ENCODE measurements at places on chromosomes 6 and 20.

DNA sequence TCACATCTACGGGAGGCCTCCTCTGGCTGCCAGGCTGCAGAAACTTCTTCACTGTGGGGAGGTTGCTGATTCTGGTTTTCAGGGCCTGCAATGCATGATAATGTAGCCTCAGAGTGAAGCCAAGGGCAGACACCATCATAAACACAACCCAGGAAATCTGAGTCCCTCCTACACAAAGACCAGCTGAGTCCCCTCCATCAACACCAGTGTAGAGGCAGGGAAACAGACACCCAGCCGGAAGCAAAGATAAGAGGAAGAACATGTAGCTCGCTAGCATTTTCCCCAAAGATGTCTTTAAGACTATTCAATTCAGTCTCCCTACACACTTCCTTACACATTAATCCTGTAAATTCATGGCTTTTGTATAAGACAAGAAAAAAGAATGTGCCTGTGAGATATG lies 23.6 kb downstream of the GSTA2 start:
- no peak for DNase-seq

- no peak for DNase-seq
Measured at GRCh38 chr6:156406688-156407087, 370.5 kb upstream of the ARID1B start.

- peak; percentile 10 for DNase-seq
Measured at GRCh38 chr6:170383466-170384035, 77.0 kb downstream of the FAM120B start.

DNA sequence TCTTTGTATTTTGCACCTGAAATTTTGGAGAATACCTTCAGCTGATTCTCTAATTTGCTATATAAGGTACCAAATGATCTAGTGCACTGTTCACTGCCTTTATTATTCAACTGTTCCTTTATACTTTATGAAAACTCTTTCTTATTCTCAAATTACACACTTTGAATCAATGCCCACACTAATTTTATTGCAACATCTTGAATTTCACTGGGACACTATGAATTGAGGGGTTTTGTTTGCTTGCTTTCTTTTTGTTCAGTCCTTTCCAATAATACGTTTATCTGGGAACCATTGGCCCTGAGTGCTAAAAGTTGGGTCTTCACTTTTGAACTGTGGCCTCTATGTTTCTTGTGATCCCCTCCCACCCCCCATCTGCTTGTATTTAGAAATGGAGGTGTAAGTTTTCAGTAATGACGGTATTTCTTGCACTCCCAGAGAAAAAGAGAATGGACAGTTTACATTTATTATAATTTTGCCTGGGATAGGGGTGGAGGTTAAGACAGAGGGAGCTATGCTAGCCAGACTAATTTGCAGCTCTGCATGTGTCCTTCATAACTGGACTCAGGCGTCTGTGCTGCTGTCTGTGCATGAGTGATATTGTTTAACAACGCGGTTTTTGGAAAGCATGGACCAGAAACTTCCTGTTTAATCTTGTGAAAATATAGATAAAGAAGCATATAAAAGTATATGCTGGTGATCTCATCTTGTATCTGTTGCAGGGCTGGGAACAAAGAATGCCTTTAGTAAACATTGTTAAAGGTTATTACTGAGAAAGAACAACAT lies 98.1 kb downstream of the DNAH8 start:
- DNase-seq: no peak

- DNase-seq: no peak
Measured at GRCh38 chr6:99416892-99417767, 8.0 kb downstream of the PNISR start.

DNA sequence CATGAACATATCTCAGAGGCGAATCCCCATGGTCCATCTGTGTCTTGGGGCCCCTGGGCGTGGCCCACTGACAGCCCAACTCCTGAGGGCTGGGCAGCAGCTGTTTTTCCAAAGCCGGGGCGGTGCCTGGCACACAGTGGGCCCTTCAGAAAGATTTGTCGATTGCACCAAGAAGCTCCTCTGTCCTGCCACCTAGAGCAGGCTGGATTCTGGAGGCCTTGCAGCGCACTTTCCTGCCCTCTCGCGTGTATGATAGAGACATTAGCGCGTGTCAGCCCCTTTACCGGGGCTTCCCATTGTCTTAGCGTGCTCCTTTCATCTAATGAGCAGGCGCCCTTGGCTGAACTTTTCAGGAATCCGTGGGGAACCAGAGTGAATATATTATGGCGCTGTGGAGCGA lies 45.4 kb downstream of the CDH4 start:
- no peak for DNase-seq

- no peak for DNase-seq
Measured at GRCh38 chr6:36463676-36464075, 20.9 kb downstream of the KCTD20 start.

DNA sequence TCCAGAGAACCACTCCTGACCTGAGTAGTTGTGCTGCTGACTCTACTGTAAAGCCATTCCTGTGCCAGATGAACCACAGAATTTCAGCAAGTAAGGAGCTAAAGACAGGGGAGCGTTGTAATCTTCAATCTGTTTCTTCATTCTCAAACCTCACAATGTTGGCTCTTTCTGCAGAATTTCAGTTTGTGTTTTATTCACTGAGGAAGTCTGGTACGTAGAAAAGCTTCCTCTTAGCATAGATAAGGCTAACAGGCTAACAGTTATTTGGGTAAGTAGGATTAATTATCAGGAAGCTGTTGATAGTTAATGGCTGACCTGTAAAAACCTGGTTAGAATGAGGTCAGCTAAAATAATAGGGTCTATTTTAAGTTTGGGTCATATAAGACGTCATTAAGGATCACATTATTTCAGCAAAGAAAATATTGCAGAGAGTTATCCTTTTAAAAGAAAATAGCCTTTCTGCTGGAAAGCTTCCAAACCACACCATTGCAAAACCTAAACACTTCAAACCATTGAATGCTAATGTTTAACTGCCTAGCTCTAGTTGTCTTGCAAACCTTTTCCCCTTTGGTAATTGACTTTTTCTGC lies 14.1 kb upstream of the TENT5A start:
- no peak for DNase-seq

- DNase-seq: no peak
Measured at GRCh38 chr6:149967591-149967990, 3.8 kb downstream of the ULBP1 start.

- DNase-seq: no peak
Measured at GRCh38 chr20:665276-665675, 10.3 kb downstream of the SCRT2 start.

DNA sequence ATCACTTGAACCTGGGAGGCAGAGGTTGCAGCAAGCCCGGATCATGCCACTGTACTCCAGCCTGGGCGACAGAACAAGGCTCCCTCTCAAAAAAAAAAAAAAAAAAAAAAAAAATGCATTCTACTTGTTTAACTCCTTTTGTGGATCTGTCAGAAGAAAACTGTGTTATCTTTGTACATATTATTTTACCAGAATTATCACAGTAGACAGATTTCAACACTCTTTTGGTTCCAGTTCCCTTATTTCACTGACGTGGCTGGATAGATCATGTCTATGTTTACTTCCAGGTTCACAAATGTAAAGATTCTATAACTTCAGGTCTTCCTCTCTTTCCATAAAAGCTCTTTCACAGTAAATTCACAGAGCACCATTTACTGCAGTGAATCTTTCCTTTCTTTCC lies 18.4 kb downstream of the NUDT3 start:
- DNase-seq: no peak

GRCh38 chr6:158411998-158412397 lies 99.7 kb downstream of the TULP4 start:
- DNase-seq: no peak

GRCh38 chr20:37519508-37520418 lies 1.3 kb upstream of the NNAT start:
- peak; percentile 72 for DNase-seq

GRCh38 chr20:4086771-4087687 lies 71.7 kb upstream of the RNF24 start:
- no peak for DNase-seq

DNA sequence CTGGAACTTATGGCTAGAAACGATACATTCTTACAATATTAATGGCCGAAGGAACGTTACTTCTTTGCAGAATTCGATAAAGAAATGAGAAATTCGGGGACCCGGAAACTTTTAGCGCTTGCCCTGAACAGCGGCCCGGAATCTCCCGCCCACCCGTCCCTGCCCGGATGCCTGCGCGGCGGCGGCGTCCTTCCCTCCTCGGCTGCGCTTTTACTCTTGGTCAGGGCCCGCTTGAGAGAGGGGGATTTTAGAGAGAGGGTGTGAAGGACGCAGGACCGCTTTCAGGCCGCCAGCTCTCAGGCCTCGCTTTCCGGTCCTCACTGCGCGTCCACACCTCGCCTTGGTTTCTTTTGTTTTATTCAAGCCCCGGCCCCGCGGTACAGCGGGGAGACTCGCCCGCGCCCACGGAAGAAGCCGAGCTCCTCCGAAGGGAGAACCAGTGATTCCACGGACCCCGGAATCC lies 243.7 kb downstream of the ARID1B start:
- no peak for DNase-seq

DNA sequence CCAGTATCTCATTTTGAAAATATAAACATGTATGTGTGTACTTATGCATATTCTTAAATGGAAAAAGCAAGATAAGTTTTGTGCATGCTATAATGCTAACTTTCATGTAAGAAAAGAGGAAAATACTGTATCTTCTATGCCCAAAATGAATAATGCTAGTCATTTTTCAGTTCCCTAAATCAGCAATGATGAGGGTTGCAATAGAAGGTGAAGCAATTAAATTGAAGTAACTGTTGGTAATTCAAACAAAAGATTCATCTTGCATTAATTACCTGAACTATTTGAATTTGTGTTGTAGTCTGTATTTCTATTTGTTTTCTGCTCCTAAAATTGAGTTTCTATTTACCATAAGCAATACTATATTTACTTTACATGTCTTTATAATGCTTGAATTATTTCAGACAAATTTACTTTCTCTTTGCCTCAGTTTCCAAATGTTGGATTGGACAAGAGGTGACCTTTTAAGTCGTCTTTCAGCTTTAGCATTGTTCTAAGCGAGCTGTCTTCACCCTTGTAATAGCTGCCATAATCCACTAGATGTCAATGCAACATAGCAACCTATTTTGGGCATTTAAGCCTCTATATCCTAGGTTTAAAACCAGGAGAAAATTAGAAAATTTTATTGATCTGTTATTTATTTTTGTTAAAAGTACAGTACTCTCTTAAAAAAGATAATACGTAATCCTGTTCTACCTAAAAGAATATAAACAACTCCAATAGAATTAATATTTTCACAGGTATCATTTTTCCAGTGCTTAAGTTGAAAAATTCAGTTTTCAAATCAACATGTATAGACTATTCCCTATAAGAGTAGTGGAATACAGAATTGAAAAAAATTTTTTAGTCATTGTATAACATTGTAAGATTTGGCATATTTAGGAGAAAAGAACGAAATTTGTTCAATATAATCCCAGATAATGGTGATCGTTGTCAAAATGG lies 52.3 kb upstream of the IFNGR1 start:
- peak; percentile 77 for DNase-seq

- DNase-seq: no peak
Measured at GRCh38 chr6:170459451-170459850, 93.7 kb downstream of the PSMB1 start.

- no peak for DNase-seq
Measured at GRCh38 chr6:9539231-9539755, 875.6 kb downstream of the TFAP2A start.

GRCh38 chr6:14440940-14441781 lies 323.6 kb downstream of the CD83 start:
- peak; percentile 69 for DNase-seq

DNA sequence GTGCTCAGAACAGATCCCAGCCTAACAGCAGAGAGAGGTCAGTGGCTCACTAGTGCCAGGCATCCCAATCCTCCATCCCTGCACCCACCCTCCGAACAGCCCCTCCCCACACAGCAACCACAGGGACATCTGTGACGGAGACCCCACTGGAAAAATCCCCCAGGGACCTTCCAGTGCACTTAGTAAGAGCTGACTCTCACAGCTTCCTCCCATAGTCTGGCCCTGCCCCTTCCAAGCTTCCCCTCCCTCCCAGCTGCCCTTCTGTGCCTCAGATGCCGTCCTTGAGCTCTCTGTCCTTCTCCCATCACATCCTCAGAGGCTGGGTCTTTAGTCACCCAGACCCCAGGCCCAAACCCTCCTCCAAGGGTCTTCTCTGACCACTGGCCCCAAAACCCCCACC lies 9.7 kb upstream of the THBS2 start:
- no peak for DNase-seq

DNA sequence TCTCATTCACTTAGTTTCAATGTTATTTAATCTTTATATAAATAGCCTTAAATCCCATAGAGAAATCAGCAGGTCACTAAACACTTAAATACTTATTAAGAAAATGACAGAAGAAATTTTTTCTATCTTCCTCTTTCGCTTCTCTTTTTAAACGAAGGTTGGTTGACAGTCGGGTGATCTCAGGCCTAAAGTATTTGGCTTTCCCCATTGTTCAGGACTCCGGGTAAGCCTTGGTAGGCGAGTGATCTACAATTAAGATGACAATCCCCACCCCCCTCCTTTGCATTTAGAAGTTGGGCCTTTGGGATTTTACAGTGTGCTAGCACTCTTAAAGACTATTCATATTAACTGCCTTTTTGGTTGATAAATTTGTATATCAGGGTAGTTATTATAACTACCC lies 19.7 kb upstream of the UTRN start:
- peak; percentile 56 for DNase-seq

GRCh38 chr6:10719296-10719963 lies 3.4 kb upstream of the TMEM14C start:
- no peak for DNase-seq

GRCh38 chr20:36097337-36098151 lies 57.0 kb upstream of the EPB41L1 start:
- no peak for DNase-seq

DNA sequence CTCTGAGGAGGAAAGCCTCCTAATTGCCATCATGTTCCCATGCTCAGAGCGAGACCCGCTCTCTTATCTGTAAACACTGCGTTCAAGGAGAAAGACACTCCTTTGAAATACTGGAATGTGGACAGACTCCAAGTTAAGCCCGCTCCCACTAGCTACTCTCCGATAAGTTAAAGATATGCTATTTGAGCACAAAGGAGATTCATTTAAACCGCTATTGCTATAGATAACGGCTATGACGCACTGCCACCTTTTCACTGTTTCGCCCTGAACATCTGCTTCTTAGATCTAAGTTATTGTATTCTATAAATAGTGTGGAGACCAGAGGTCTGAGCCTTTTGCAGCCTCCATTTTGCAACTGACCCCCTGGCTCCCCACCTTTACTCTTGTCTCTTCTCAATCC lies 82.3 kb downstream of the GPX5 start:
- DNase-seq: no peak

DNA sequence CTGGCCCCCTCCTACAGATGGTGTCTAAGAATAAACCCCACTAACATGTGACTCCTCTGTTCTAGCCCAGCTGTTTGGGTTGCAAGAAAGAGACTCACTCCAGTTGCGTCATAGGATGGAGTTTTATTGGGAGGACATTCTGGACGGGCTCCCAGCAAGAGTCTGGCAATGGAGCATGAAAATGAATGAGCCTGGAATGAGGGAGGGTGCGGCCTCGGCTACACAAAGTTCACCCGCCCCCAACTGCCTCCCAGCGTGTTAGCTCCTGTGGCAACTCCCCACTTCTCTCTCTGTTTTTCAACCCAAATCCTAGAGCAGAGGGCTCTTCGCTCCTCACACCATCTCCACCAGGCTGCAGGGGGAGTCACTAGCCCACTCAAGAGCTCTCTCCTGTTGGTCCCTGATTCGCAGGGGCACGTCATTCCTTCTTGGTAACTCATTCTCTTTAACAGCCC lies 5.1 kb upstream of the ADAM33 start:
- peak; percentile 64 for DNase-seq

Measured in brain (organoid and tissue), 16 donors.